ENCODE measurements at places on chromosomes 2 and 18. TPM values are rescaled to one million over a fixed set of nuclear protein-coding genes. Genes with fewer than 3 reads are reported as not detected.

DNA sequence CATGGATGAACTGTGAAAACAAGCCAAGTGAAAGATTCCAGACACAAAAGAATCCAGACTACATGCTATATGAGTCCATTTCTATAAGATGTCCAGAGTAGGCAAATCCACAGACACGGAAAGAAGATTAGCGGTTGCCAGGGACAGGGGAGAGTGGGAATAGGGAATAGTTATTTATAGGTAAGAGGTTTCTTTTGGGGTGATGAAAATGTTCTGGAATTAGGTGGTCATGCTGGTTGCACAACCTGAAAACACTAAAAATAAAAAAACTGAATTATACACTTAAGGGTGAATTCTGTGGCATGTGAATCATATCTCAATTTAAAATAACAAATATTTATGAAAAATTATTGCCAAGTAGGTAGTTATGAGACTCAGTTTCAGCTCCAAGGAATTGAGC lies 168.4 kb downstream of the LTBP1 start:
- H3K4me1 ChIP-seq = peaks cover 14% of the 10 kb centered on the region
- H3K4me3 ChIP-seq = no peak overlapping the region
- H3K27ac ChIP-seq = no peak overlapping the region
- H3K27me3 ChIP-seq = no peaks in the 10 kb centered on the region
- H3K36me3 ChIP-seq = no peaks in the 10 kb centered on the region

GRCh38 chr2:39232141-39232540 lies 11.6 kb downstream of the CDKL4 start:
- no peak overlapping the region for H3K4me3 ChIP-seq
- no peak for DNase-seq
- H3K36me3 ChIP-seq = no peaks in the 10 kb centered on the region
- H3K4me1 ChIP-seq = peaks cover 5% of the 10 kb centered on the region

UGT1A3 gene
- not detected for total RNA-seq

TEX44 gene
- total RNA-seq = not detected

DNA sequence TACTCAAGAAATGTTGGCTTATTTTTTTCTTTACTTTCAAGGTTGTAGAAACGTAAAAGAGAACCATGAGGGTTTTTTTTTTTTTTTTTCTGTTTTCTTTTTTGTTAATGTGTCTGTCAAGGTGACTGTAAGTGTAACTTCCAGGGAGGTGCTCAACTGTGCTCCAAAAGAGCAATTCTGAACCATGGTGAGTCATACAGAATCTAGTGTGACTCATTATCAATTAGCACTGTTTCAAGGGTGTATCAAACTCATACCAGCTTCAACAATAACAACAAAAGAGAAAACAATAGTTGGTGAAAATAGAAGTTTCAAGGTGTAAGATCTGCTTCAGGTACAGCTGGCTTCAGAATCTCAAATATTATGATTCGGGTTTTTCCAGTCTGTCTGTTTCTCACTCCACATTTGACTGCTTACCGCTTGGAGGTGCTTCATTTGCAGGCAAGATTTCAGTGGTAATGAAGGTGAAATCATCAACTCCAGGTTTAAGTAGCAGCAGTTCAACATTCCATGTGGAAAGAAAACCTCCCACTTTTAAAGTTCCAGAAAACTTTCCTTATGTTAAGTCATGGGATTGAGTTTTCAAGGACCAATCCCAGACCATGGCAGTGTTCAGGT lies 850.6 kb downstream of the CNTNAP5 start:
- H3K27me3 ChIP-seq = no peaks in the 10 kb centered on the region
- no peak overlapping the region for H3K4me3 ChIP-seq
- no peak overlapping the region for H3K27ac ChIP-seq
- no peaks in the 10 kb centered on the region for H3K36me3 ChIP-seq
- peak; percentile 60 for DNase-seq

DNA sequence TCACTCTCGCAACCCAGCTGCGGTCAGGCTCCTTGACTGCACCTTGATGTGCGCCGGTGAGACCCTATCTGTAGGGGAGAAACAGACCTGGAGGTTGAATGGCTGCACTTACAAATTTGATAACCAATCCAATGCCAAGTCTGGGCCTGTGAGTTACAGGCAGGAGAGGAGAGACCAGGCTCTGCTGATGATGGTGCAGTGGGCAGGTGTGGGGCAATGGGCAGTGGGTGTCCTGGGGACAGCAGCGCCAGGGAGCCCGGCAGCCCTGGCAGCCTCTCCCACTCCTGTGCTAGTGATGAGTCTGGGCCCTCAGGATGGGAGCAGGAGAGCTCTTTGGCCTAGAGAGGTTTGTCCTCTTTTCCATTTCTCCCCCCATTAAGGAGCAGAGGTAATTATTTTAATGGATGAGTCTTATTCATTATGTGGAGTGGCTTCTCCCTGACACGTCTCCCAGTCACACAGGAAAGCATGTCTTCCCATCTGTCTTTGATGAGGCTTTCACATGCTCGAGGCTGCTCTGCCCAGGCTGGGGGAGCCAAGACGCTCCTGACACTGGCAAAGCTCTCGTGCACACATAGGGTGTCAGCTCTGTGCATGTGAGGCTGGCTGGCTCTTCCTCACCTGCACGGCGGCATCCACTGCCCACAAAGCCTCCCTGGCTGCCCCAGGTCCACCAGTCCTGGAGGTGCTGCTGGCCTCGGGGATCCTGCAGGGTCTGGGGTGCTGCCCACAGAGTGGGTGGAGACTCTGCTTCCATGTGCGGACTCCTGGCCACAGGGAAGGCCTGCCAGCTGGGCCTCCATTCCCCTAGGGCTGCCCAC lies 10.0 kb upstream of the ALLC start:
- no peaks in the 10 kb centered on the region for H3K27me3 ChIP-seq
- no peak overlapping the region for H3K4me3 ChIP-seq
- no peak for DNase-seq
- H3K36me3 ChIP-seq = no peaks in the 10 kb centered on the region
- peaks cover 7% of the 10 kb centered on the region for H3K4me1 ChIP-seq
- no peak overlapping the region for H3K27ac ChIP-seq

Measured in MCF 10A (cell line).